ACHN (cell line): ENCODE measurements at places on chromosomes 3 and 15.

- DNase-seq = no peak
Observed at GRCh38 chr3:105788593-105788992, 80.2 kb downstream of the CBLB start.

DNA sequence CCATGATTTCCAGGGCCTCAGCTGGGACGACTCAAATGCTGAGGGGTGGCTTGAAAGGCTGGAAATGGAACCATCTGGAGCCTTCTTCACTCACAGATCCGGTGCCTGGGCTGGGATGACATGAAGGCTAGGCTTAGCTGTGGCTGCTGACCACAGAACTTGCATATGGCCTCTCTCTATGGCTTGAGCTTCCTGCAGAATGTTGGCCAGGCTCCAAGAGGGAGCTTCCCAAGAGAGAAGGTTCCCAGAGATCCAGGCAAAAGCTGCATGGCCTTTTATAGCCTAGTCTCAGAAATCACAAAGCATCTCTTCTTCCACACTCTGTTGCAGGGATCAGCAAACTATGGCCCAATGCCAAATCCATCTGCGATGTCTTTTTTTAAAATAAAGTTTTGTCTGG, 44.8 kb downstream of the GATM start:
- DNase-seq = no peak

DNA sequence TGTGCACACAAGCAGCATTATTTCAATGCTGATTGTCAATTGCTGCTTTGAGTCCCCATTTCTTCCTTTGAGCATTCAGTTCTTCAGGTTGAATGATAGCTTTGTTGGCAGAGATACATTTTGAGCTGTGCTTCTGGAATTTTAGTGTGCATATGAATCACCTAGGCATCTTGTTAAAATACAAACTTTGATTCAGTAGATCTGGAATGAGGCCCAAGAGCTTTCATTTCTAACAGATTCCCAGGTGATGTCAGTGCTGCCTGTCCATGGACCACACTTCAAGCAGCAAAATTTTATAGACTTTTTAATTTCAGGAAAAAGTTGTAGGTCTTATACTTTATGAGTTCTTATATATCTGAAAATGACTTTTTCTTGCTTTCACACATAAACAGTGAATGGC, 131.1 kb downstream of the ADAMTSL3 start:
- peak; percentile 77 for DNase-seq

- no peak for DNase-seq
Observed at GRCh38 chr3:184377882-184378445, at the start of gene THPO. Gene THPO (minus strand): TSS chr3:184378207. CDS start chr3:184376259, 1,948 bp downstream.

GRCh38 chr3:88031642-88032077, 27.1 kb downstream of the CGGBP1 start:
- peak; percentile 59 for DNase-seq

GRCh38 chr15:81880314-81880713, 165.5 kb downstream of the MEX3B start:
- DNase-seq = no peak

DNA sequence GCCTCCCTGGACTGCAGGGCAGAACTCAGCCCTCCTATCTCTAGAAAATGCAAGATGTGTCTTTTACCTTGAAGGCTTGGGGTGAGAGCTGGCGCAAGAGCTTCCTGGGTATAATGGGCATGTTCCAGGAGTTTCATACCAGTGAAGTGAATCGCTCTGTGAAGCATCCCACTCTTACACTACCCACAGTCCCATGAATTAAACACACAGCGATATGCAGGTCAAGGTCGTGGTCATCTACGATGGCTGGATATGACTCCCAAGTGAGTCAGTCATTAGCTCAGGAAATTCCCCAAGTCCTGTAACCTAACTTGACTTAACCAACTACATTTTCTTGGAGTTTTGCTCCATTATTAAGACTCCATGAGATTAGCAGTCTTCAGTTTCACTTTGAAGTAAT, 439.7 kb downstream of the NTRK3 start:
- peak; percentile 92 for DNase-seq

- no peak for DNase-seq
Observed at GRCh38 chr3:178532476-178532875, 3.8 kb upstream of the KCNMB2 start.

DNA sequence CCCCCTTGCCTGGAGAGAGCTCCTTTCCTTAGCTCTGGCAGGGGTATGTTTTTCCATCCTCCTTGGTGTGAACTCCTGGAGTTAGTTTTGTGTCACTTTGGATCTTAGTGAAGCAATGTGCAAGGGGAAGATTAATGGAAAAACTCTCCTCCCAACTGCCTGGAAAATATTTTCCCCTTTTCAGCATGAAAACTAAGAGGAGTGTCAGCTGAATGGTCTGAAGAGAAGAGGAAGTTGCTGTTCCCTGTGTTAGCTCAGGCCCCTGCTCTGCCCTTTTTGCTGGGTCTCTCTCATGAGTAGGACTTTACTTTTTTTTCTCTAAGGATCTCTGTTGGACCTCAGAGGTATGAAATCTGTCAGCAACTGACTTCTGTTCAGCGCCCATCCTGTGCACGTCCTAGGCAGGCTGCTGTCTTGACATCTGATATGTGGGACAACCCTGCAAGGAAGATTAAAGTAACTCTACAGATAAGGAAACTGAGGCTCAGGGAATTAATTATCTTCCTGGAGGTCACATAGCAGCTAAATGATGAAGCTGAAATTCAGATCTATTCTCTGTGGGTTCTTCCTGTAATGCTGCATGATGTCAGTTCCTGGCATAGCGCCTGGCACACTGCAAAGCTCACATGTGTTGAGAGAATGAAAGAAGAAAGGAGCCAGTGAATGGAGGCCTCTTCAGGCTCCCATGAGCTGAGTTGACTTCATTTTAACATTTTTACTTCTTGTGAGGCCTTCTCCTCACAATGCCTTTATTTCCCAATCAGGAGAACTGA, 109.7 kb upstream of the GALNT15 start:
- DNase-seq = peak; percentile 53

DNA sequence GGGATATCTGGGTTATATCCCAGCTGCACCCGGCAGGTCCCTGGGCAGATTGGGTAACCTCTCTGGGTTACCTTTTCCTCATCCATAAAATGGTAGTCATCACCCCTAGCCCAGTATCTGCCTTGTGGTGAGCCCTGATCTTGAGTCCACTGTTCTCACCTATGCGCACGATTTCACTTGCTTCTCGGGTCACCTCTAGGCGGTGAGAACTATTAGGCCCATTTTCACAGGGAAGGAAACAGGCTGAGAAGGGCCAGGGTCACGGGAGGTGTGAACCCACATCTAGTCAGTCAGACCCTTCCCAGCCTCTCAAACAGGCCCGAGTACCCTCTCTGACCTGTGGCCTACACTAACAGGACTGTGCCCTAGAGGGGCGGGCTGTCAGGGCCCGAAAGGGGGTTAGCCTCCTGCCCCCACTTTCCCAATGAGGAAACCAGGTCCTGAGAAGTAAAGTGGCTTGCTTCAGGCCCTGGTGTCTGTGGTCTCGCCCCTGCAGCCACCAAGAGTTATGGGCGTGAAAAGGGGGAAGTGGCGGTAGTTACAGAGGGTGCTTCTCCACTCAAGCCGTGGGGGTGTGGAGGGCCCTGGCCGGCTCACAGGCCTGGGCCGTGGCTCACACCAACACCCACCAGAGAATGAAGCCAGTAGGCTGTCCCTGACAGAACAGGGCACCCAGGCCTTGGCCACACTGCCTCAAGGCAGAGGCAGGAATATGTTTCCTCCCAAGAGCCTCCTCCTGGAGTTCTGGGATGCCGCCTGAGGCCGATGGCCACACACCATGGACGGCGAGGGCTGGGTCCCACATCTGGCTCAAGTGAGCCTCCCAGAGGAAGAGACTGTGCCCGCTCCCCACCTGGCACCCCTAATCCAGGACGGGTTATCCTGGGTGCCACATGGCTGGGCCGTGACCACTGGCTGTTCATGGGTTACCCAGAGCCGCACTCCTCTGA, 19.5 kb downstream of the PSTPIP1 start:
- DNase-seq = no peak

DNA sequence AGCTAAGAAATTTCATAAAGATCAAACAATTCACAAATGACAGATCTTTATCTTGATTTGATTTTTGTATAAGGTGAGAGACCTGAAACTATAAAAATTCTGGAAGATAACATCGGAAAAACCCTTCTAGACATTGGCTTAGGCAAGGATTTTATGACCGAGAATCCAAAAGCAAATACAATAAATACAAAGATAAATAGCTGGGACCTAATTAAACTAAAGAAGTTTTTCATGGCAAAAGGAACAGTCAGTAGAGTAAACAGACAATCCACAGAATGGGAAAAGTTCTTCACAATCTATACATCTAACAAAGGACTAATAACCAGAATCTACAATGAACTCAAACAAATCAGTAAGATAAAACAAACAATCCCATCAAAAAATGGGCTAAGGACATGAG, 116.9 kb upstream of the BCHE start:
- DNase-seq = no peak

DNA sequence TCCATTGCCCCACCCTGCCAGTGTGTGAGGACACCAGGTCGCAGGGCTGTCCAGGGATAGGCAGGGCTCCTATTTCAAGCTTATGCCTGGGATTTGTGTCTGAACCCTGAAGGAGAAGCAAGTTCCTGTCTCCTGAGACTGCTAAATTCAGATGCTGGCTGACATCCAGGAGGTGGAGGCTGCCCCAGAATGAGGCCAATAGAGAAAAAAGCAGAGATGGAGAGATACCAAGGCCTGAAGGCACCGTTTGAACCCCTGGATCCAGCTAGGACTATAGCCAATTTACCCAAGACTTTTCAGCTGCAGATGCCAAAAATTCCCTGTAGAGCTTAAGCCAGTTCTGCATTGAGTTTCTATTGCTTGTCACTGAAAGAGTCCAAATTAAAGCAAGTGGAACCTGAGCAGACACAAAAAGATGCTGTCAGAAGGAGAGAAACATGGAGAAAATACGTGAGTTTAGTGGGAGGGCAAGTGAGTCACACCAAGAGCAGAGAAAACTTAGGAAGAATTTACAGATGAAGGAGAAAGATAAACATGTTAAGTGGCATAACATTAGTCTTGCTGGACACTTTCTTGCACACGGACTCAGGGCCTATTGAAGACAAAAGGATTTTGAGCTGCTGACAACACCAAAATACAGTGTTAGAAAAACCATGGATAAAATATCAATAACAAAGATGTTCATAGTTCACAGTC, 148.6 kb downstream of the CNTN3 start:
- no peak for DNase-seq
